ENCODE measurements at places on chromosomes 12 and 14.

DNA sequence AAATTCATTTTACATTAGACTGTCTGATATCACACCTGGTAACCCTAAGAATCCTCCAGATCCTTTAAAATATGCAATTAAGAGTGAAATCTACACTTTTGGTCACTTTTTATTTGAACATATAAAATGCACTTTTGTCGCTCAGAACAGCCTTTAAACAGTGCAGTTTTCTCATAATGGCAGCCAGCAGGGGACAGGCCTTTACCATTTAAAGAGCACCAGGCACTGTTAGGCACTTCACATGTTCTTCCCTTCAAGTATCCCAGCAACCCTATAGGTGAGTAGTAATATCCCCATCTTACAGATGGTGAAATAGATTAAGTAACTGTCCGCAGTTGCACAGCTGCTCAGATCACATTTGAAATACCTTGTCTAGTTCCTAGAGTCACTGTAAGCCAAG, 11.3 kb upstream of the SAMD4A start:
- no peak for DNase-seq

DNA sequence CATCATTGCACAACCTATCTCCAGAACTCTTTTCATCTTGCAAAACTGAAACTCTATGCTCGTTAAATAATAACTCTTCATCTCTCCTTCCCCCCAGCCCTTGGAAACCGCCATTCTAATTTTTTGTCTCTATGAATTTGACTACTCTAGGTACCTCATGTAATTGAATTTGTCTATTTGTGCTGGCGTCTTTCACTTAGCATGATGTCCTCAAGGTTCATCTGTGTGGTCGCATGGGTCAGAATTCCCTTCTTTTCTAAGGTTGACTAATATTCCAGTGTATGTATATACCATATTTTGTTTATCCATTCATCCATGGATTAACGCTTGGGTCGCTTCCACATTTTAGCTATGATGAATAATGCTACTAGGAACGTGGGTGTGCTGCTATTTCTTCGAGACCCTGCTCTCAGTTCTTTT, 80.1 kb downstream of the PLXNC1 start:
- DNase-seq: no peak

DNA sequence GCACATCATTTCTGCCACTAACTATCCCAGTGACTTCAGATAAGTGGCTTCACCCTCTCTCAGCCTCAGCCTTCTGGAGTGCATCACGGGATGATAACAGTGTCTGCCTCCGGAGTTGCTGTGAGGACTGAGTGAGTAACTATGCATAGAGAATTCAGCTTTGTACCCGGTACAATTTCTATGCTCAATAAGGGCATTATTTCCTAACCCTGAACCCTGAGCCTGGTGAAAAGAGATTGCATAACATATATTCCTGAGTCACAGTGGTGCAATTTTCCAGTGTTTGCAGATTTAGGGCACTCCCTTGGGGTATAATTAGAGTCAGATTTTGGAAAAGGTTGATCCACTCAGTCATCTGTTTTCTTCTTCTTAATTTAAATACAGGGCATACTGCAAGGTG, 181.1 kb downstream of the PTPN11 start:
- DNase-seq: no peak

DNA sequence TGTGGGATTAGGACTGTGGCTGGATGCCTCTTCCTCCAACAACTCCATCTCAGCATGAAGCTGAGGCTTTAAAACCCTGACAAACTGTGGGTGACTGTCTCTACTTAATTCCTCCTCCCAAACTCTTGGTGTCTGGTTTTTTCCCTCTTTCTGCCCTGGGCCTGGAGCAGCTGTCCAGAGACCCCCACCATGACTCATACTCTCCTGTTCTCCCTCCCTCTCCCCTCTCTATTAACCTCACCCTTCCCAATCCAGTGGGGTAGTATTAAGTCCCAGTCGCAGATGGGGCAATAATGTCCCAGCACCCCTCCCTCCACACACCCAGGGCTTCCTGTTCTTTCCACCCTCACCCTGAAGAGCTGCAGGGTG, 2.0 kb upstream of the DNAJC14 start:
- no peak for DNase-seq

DNA sequence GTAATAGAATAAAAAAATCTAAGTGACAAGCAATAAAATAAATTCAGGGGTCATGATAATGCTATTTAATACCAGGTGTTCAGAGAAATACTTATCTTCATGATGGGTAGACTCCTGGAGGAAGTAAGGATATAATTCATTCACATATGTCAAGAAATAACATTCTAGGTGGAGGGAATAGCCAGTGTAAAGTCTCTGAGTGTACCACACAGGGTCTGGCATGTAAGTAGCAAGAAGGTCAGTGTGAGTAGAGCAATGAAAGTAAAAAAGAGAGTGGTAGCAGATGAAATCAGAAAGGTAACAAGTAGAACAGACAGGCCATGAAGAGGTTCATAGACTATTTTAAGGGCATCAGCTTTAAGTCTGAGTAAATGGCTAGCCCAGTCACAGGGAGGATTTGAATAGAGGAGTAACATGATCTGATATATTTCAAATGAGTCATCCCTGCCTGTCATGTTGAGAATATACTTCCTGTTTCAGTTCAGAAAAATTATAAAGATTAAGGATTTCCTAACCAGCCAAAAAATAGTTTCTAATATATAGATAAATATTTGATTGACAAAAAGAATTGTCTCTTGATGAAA, 519.9 kb downstream of the C12orf50 start:
- DNase-seq: peak; percentile 66

- no peak for DNase-seq
These were observed 5.2 kb downstream of the TEDC1 start for GRCh38 chr14:105495990-105496830.

DNA sequence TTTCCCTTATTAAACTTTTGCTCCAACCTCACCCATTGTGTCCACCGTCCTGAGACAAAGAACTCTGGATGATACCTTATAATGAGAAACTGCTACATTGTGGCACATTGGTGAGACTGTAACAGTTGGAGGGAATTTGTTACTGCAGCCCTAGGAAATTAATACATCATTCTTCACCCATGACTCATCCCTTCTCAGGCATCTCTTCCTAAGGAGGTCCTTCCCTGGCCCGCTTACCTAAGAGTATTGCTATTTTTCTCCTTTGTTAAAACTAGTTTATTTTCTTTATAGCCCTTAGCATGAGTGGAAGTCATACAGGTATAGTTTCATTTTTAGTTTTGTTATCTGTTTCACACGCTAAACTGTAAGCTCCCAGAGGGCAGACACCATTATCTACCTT, 87.1 kb downstream of the TMEM260 start:
- peak; percentile 65 for DNase-seq

DNA sequence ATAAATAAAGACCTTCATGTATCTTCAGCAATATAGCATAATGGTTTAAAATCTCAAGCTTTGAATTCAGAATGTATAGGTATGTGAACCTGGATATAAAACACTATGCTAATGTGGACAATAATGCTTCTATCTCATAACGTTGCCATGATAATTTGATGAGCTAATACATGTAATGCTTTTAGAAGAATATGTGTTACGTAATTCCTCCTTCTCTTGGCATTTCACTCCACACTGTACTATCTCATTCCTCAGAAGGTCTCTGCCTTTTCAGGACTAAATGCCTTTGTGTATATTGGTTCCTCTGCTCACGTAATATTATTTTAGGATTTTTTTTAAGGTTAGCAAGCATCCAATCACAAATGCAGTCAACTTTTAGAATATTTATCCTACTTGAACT, 86.5 kb downstream of the FOXA1 start:
- DNase-seq: no peak

DNA sequence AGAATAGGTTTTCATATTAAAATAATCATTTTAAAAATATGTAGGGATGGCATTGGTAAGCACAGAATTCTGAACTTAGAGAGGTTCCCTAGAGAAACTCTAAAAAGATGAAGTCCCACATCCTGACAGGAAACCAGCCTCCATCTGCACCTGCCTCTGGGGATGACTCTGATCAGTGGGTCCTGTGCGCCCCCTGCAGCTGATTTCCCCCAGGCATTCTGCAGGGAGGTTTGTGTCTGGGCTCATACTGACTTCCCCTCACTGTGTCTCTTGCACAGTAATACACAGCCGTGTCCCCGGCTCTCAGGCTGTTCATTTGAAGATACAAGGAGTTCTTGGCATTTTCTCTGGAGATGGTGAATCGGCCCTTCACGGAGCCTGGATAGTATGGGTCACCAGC, 602.9 kb downstream of the TMEM121 start:
- DNase-seq: no peak

GRCh38 chr12:89762498-89763170, 54.0 kb upstream of the ATP2B1 start:
- DNase-seq: no peak

GRCh38 chr14:58668848-58669480, 31.2 kb downstream of the DACT1 start:
- DNase-seq: no peak

GRCh38 chr12:70936203-70936813, 15.8 kb upstream of the PTPRR start:
- DNase-seq: no peak

DNA sequence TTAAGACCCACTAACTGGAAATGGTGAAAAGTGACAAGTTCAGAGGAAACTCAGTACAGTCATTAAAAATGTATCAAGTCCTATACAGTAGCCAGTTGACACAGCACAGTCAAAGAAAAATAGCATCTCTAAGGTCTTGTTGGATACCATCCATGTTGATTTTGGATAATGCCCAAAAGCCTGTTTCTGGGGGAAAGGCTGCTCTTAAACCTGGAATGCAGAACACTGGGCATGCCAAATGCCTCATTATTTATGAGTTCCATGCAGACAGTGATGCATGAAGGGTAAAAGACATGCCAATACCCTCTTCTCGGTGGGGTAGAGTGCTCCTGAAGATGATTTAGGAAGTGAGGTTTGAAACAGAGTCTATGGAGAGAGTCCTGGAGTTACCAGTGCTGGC, 29.6 kb downstream of the KCNK13 start:
- peak; percentile 77 for DNase-seq

DNA sequence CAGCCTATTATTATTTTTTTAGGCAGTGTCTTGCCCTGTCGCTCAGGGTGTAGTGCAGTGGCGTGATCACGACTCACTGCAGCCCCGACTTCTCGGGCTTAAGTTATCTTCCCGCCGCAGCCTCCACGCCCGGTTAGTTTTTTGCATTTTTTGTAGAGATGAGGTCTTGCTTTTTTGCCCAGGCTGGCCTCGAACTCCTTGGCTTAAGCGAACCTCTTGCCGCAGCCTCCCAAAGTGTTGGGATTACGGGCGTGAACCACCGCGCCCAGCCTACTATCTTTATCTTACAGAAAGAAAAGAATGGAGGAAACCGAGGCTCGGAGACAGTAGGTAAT, 507 bp upstream of the PTPN11 start:
- DNase-seq: no peak

DNA sequence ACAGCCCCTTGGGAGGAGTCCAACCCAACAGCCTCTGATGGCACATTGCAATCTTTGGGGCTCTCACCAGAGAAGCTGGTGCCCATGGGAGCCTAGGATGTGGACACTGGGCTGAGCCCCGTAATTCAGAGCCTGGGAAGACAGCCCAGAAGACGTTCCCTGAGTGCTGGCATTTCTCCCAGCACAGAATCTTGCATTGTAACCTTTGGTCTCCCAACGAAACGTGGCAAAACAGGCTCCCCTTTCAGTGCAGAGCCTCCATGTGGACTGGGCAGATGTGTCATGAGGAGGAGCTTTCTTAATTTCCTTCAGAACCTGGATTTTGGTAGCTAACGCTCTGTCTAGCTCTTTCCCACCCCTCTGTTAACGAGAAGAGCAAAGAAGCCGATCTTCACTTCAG, 26.3 kb downstream of the BATF start:
- DNase-seq: no peak

- DNase-seq: no peak
These were observed 95.8 kb upstream of the PLEKHG7 start for GRCh38 chr12:92606956-92607355.

DNA sequence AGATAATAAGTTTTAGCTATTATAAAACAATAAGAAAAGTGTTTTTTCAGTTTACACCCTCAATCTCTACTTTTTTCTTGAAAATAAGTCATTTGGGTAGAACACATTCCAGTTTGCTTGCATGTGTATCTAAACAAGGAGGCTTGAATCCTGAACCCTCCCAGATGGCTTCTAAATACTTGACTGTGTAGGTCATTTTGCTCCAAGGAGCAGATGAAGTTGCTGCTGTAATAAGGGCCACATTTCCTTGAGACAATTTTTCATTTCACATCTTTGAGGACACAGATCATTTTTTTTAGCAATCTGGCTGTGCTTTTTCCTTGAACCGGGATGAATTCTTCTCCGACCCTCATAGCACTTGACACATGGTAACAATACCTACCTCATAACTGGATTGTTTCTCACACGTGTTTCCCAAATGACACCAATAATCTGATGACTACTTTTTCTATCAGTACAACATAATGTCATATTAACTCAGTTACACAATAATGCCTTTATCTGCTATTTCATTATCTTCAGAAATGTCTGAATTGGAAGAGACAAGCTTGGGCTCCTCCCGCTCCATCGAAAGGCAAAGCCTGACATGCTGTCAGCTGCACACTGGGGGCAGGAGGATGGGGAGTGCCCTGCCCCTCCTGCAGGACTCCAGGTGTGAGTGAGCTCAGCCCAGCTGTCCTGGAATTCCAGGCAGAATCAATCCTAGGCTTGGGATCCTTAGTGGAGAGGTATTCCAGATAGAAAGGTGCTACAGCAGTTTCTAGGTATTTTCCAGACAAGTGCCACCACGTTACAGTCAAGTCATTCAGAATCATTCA, 30.9 kb downstream of the GPHB5 start:
- peak; percentile 42 for DNase-seq

- peak; percentile 8 for DNase-seq
These were observed 96.1 kb downstream of the PLXNC1 start for GRCh38 chr12:94244165-94245133.

DNA sequence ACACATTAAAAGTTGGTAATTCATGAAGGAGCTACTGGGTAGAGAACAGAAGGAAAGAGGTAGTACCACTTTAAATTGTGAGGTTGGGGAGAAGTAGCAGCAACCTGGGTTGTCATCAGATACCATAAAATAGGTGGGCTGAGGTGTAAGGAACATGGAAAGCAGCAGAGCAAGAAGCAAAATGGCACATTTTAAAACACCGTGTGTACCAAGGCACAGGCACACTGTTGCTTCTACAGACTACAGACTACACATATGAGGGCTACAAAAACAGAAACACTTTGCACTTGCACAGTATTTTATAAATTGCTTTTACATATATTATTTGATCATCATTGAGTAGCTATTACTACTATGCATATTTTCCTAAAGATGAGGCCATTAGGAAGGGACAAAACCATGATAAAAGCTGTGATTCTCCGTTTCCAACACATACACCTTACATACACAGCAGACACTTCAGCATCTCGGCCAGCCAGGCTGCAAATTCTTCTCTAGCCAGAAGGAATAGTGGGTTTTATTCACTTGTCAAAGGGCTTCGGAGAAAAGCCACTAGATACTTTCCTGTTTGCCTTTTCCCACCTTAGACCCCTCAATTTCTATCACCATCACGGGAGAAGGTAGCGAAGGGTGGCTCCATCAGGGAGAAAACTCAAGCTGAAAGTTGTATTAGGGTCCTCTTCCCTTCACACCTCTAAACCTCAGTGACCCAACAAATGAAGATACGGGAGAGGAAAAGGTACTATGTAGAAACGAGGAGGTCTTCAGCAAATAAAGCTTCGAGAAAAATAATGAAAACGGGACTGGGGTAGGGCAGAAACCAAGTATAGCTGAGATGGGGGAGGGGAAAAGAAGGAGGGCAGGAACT, 1.6 kb downstream of the PYM1 start:
- DNase-seq: no peak

- DNase-seq: no peak
These were observed 46.6 kb downstream of the PDZRN4 start for GRCh38 chr12:41234692-41235091.

Measured in fibroblast of skin of back (primary cell).